ENCODE measurements at places on chromosomes 11 and 22. TPM values are rescaled to one million over a fixed set of nuclear protein-coding genes. Genes with fewer than 3 reads are reported as not detected.

GRCh38 chr11:16935518-16936302 lies 78.5 kb downstream of the PLEKHA7 start:
- no peak for DNase-seq

The BARX2 gene
- 0.55 TPM for total RNA-seq

The FOLR3 gene
- total RNA-seq = not detected

The PTH gene
- not detected for total RNA-seq

The BTBD18 gene
- not detected for total RNA-seq

The CDC42BPG gene
- total RNA-seq = 28.5 TPM

All from ureter (tissue), 1 donor.